ENCODE measurements at places on chromosomes 1 and 21.

DNA sequence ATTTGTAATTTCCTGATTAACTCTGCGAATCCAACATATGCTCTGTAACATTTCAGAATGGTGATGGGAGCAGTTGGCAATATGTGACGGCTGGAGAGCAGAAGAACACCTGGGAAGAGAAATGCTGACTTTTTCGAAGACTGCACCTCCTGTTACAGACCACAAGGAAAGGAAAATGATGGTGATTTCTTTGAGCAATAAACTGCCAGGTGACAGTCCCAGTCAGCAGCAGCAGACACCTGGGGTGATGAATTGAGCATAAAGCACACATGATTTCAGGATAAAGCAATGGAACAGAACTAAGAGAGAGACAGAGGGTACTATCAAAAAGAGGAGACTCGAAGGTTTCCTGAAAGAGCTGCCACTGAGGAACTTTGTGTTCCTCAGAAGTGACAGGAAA lies 528.6 kb downstream of the NEGR1 start:
- no peak for DNase-seq

DNA sequence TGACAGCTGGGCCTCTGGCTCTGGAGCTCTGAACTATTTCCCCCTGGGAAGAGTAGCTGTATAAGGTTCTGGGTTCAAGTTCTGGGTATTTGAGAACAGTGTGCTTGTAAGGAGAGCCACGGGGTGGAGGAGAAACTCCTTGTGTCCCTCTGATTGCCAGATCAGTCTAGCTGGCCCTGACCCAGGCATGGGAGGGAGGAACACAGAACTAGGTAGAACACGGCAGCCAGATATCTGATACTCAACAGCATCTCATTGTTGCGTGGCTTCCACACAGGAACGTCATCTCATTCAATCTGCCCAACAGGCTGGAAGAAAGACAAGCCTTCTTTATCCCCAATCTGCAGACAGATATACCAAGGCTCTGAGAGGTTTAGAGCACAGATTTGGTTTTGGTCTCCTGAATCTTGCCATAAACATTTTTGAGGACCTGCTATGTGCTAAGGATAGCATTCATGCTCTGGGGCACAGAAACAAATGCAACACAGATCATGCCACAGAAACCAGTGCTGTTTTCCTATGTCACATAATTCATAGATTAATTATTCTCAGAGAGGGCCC lies 83.8 kb downstream of the PLXNA2 start:
- DNase-seq, result no peak

- no peak for DNase-seq
Observed at GRCh38 chr1:61289232-61290098, 207.1 kb downstream of the NFIA start.

GRCh38 chr1:53733447-53733931 lies 5.5 kb downstream of the GLIS1 start:
- no peak for DNase-seq

- peak; percentile 25 for DNase-seq
Observed at GRCh38 chr1:93061895-93062792, 16.9 kb upstream of the MTF2 start.

GRCh38 chr1:156608981-156609380 lies 7.7 kb upstream of the GPATCH4 start:
- DNase-seq, result peak; percentile 50

DNA sequence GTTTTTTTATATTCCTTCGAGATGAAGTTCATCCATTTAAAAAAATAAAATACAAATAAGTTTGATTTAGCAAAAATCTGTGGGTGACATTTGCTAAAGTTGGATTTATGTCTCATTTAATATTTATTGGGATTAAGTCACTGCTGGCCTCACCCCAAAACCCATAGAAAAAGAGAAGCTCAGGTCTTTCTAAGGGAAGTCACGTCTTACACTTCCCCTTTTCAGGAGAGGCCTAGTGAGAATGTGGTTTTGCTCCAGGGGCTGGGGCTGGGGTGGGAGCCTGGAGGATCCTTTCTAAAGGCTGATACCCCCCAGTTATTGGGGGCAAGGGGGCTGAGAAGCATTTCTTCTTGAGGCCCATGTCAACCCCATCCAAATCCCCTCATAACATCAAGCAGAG lies 300.3 kb downstream of the DSCAM start:
- DNase-seq, result no peak

DNA sequence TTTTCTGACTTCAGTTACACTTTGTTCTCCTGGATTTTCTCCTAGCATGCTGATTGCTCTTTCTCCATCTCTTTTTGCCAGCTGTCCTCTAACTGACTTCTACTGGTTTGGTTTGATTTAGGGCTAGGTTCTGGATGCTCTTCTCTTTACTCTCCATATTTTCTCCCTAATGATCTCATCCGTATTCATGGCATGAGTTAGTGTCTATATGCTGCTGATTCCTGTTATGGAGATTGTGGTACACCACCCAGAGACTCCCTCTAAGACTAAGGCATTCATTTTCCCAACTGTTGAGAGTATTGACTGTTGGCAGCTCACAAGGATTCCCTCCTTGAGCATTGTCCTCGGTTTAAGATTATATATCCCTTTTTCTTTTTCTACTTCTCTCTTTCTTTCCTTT lies 28.9 kb downstream of the S1PR1 start:
- no peak for DNase-seq

DNA sequence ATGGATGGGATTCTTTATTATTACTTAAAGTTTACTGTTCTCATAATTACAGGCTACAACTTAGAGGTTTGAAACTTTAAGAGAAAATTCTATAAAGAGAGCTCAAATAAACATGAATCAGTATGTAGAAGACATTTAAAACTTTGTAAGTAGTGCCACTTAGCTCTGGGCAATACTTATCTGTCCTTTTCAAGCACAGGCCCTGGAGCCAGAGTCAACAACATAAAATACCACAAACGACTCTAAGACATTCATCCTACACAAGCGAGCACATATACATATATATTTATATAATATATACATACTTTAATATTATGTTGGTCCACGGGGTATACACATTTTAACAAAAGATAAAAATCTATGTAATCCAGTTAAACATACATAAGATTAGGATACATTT lies 24.1 kb upstream of the TTC39A start:
- no peak for DNase-seq

- DNase-seq, result peak; percentile 83
Observed at GRCh38 chr1:172497230-172497629, 35.7 kb upstream of the SUCO start.

GRCh38 chr1:23897083-23897482 lies 16.1 kb downstream of the CNR2 start:
- DNase-seq, result peak; percentile 51

GRCh38 chr1:17305576-17306095 lies 2.4 kb upstream of the PADI4 start:
- DNase-seq, result no peak

- no peak for DNase-seq
Observed at GRCh38 chr1:155759966-155760630, 71.2 kb downstream of the DAP3 start.

GRCh38 chr21:45098867-45099266 lies 24.5 kb downstream of the ADARB1 start:
- no peak for DNase-seq

- DNase-seq, result peak; percentile 89
Observed at GRCh38 chr1:41664861-41665640, 180.6 kb upstream of the EDN2 start.

- DNase-seq, result no peak
Observed at GRCh38 chr1:175450219-175450618, 257.6 kb upstream of the KIAA0040 start.

DNA sequence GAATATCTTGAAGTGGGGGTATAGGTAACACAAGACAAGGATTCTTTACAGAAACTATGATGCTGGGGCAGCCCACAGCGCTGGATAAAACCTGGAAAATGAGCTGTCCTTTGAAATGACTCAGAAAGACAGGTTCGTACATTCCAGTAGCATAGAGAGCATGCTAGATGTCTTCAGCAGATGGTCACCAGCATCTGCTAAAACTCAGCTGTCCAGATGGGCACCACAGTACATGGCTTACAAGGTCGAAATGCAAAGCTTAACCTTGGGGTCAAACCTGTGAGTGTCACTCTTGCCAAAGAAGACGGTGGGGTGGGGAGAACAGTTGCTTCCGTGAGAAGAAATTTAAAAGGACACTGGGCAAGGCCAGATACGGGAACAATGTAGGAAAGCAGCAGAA lies 41.3 kb upstream of the TRIM45 start:
- no peak for DNase-seq

- DNase-seq, result no peak
Observed at GRCh38 chr1:1875932-1876331, 15.0 kb downstream of the GNB1 start.

DNA sequence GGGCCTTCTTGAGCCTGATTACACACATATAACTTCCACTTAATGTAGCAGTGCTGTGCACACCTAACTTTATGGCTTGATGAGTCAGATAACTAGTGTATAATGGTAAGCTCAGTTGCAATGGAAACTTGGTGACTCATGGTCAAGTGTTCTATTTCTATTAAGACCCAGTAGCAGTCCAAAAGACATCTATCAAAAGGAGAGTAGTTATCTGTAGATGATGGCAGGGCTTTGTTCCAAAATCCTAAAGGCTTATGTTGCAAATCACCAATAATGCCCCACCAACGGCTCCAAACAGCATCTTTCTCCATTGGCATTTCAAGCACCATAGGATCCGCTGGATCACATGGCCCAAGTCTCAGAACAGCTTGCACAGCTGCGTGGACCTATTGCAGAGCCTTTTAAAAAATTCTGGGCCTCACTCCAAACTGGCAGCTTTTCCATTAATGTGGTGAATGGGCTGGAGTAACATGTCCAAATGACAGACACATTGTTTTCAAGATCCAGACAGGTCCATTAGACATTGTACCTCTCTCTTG lies 566.8 kb upstream of the USP24 start:
- DNase-seq, result peak; percentile 77

DNA sequence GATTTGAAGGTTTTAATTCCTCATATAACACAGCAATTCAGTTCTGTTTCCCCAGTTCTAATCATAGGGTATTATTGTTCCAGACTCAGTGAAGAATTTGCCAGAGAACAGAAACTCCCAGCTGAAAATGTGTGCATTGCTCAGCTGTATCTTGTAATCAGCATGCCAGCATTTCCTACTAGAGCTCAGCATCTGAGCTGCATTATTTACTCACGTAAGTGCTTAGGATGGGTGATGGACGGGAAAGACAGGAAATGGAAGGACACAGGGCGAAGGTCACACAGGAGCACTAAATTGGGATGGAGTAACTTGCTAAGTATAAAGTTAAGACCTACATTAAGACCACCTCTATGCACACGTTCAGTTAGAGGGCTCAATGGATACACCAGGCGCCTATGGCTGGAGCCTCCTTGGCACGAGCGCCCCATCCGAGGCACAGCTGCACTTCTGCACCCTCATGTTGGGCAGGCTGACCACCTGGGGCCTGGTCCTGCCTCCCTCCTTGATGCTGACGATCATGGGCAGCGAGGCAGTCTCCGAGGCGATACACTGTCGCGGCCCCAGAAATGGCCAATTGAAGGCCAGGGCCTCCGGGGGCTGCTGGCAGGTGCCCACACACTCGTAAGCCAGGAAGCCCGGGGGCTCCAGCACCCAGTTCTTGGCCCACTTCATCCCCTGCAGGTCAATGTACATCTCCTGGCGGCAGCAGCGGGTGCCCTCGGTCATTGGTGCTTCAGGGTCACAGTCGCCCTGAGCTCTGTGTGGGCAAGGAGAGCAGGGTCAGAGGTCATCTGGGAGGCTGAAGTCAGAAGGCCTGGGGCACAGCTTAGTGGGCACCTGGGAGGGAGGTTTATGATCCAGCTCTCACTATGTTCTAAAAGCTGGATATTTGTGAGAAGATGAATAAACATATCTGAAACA lies 3.7 kb downstream of the LEFTY2 start:
- DNase-seq, result no peak
